ENCODE measurements at places on chromosomes 5 and 9. TPM values are rescaled to one million over a fixed set of nuclear protein-coding genes. Genes with fewer than 3 reads are reported as not detected.

- no peak for DNase-seq
Measured at GRCh38 chr9:15417626-15418025, 5.0 kb upstream of the SNAPC3 start.

DNA sequence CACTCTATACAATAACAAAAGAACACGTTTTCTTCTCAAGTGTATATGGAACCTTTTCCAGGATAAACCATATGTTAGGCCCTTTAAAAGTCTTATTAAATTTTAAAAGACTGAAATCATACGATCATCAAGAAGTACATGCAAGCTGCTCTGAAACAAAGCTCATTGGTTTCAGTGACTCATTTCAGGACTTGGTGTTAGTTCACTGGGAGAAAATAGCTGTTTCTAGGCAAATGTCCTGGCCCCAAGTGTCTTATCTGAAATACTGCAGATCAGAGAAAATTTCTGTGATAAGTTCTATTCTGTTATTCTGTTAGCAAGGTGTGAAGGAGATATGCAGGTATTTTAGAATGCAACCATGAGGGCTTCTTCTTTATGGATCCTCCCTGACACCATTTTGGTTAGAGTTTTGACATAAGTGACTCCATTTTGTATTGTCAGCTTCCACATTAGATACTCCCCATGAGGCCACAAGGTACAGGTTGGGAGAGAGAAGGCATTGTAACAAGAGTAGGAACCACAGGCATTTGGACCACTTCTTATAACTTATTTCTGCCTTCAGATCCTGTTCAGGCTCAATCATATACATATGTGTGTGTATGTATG lies 7.5 kb upstream of the CCDC180 start:
- no peak for DNase-seq

- no peak for DNase-seq
Measured at GRCh38 chr5:142815469-142815868, 45.3 kb downstream of the ARHGAP26 start.

- no peak for DNase-seq
Measured at GRCh38 chr9:117304549-117304948, 110.3 kb downstream of the ASTN2 start.

- no peak for DNase-seq
Measured at GRCh38 chr9:107397076-107398044, 92.2 kb downstream of the KLF4 start.

DNA sequence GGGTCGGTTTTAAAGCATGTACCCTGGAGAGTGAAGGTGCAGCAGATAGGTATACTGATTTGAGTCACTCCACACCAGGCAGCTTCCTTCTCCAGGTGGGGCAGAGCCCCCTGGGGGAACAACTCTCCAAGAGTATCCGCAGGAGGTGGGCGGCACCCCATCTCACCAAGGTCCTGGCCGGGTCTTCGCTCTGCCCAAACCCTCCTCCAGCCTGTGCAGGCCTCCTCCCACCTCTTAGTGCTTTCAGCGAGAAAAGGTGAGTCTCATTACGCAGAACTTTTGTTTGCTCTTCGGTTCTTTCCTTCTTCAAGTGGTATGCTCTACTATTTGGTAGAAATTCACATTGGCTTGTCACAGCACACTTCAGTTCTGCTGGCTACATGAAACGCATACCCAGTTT lies 13.7 kb downstream of the SPACA9 start:
- DNase-seq: no peak

- DNase-seq: no peak
Measured at GRCh38 chr9:122213589-122214413, 15.0 kb downstream of the LHX6 start.

Gene MCCC2
- total RNA-seq: 31.5 TPM

All from tibial nerve (tissue), 4 donors.